Naive thymus-derived CD4-positive, alpha-beta T cell (primary cell): ENCODE measurements at places on chromosomes 3 and 15. TPM values are rescaled to one million over a fixed set of nuclear protein-coding genes. Genes with fewer than 3 reads are reported as not detected.

GRCh38 chr15:50109076-50109987 is 9.7 kb downstream of the ATP8B4 start:
- H3K4me3 ChIP-seq, result no peak overlapping the region
- no peaks in the 10 kb centered on the region for H3K36me3 ChIP-seq
- DNase-seq, result no peak
- H3K27ac ChIP-seq, result no peak overlapping the region
- H3K27me3 ChIP-seq, result no peaks in the 10 kb centered on the region

- no peak for DNase-seq
- H3K27me3 ChIP-seq, result no peaks in the 10 kb centered on the region
- no peaks in the 10 kb centered on the region for H3K36me3 ChIP-seq
- H3K4me3 ChIP-seq, result no peak overlapping the region
- no peaks in the 10 kb centered on the region for H3K4me1 ChIP-seq
- no peak overlapping the region for H3K27ac ChIP-seq
Observed at GRCh38 chr3:134394380-134394779, 20.1 kb upstream of the AMOTL2 start.

DNA sequence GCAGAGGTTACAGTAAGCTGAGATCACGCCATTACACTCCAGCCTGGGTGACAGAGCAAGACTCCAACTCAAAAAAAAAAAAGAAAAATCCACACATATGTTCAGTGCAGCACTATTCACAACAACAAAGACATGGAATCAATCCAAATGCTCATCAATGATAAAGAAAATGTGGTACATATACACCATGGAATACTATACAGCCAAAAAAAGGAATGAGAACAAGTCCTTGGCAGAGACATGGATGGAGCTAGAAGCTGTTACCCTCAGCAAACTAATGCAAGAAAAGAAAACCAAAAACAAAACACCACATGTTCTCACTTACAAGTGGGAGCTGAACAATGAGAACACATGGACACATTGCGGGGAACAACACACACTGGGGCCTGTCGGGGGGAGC is 25.5 kb downstream of the PYGO1 start:
- no peaks in the 10 kb centered on the region for H3K27me3 ChIP-seq
- H3K4me1 ChIP-seq, result no peaks in the 10 kb centered on the region
- H3K36me3 ChIP-seq, result no peaks in the 10 kb centered on the region
- no peak for DNase-seq

DNA sequence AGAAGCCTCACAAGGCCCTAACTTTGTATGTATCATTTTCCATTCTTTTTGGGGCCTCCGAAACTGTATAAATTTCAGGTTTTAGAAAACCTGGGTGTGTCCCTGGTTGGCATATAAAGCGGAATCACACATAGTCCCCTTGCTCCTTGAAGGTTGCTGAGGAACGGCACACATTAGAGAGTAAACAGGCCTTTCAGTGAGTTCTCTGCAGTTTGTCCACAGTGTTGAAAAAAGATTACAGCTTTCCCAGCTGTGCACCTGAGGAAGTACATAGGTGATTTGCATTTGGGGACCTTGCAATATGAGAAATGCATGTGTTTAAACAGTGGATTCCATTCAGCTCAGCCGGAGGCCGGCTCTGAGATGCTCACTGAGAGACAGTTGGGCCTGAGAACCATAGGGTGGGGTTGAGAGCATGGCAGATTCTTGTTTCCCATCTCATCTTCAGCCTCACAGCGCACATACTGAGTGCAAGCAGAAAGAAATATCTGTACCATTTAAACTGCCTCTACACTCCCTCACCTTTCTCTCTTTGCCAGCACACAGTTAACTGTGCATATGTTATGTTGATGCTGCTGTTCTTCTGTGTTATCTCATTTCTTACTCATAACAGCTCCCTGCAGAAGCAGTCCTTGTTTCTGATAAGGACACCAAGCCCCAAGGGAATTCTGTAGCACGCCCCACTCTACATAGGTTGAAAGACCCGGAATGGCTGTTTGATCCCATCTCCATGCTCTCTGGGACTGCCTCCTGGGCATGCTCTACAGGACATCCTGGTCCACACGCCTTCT is 60.4 kb downstream of the BOC start:
- no peaks in the 10 kb centered on the region for H3K4me1 ChIP-seq
- DNase-seq, result no peak
- H3K27ac ChIP-seq, result no peak overlapping the region
- H3K27me3 ChIP-seq, result no peaks in the 10 kb centered on the region
- no peak overlapping the region for H3K4me3 ChIP-seq

DNA sequence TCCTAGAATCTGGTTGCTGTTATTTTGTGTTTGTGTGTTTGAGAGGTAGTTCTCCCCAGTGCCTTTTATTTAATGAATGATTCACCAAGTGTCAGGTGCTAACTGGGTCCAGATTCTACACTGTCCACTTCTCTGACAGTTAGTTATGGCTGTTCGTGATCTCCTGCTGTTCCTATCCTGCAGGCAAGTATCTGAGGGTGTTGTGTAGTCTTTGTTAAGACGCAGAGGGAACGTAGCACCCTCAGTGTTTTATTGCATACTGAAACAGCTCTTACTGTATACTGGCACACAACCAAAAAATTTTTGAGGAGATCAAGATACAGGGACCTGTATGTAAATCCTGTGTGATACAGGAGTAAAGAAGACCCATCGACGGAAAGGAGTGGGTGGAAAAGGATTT is 1271.3 kb downstream of the ROBO1 start:
- no peaks in the 10 kb centered on the region for H3K4me1 ChIP-seq
- no peaks in the 10 kb centered on the region for H3K27me3 ChIP-seq
- H3K4me3 ChIP-seq, result no peak overlapping the region
- H3K36me3 ChIP-seq, result no peaks in the 10 kb centered on the region

- DNase-seq, result no peak
- H3K36me3 ChIP-seq, result no peaks in the 10 kb centered on the region
- no peak overlapping the region for H3K4me3 ChIP-seq
Observed at GRCh38 chr15:48084759-48085590, 35.8 kb upstream of the SLC24A5 start.

- no peak overlapping the region for H3K27ac ChIP-seq
- H3K4me3 ChIP-seq, result no peak overlapping the region
- no peaks in the 10 kb centered on the region for H3K4me1 ChIP-seq
Observed at GRCh38 chr15:74156678-74157411, 16.7 kb upstream of the ISLR start.

Gene SCAMP2
- 122 TPM for total RNA-seq

Gene TMC3
- total RNA-seq, result not detected

Gene EFCC1
- total RNA-seq, result 0.16 TPM
